Smooth muscle cell of the brain vasculature (primary cell): ENCODE measurements at places on chromosomes 6 and 20.

DNA sequence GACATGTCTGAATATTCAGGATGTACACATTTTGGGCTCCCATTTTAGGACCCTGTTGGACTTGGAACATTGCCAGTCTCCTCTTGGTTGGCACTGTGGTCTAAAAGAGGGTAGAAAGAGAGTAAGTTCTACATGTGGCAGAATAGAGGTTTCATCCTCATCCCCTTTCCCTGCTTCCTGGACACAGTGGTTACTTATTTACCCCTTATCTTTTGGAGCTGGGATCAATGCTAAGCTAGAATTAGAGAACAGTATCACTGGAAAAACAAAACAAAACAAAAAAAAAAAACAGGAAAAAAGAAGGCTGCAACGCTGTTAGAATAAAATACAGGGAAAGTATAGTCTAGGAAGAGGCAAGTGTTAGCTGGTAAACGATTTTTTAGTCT is 790.6 kb downstream of the MAFB start:
- no peak for DNase-seq

DNA sequence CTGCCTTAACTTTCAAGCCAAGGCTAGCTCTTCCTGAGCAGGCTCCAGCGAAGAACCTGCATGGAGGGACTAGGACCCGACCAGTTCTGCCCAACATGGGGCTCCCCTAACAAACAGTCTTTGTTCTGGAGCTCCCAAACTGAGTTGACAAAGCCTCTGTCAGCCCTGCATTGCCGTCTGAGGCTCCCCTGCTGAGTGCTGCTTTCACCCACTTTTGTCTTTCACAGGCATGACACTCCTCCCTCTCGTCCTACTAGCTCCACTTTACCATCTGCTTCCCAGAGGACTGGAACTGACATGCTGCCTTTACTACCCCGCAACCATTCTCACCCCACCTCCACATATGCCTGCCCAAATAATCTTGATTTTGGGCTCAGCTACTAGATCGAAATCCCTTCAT is 45.1 kb upstream of the B4GALT5 start:
- no peak for DNase-seq

DNA sequence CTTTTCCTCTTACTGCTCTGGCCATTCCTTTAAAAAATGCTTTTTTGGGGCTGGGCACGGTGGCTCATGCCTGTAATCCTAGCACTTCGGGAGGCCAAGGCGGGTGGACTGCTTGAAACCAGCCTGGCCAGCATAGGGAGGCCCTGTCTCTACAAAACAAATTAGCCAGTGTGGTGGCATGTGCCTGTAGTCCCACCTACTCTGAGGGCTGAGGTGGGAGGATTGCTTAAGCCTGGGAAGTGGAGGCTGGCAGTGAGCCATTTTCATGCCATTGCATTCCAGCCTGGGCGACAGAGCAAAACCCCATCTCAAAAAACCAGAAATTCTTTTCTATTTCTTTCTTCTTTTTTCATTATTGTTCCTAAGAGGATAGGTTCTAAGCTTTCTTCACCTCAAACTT is 36.9 kb upstream of the RNF144B start:
- no peak for DNase-seq

DNA sequence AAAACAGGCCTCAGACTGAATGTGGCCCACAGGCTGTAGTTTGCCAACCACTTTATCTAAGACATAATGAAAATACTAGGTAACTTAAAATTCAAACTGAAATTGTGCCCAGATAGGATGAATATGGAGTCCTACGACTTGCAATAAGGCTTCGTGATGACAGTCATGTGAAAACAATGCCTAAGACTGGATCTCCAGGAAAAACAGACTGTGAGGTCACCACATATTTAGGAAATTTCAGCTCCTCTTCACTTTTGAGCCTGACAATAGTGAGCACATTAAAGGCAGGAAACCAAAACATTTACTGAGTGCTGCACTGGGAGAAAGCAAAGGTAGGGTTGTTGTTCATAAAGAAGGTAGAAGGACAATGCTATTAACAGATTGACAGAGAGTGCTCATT is 50.0 kb downstream of the RTN4IP1 start:
- no peak for DNase-seq

DNA sequence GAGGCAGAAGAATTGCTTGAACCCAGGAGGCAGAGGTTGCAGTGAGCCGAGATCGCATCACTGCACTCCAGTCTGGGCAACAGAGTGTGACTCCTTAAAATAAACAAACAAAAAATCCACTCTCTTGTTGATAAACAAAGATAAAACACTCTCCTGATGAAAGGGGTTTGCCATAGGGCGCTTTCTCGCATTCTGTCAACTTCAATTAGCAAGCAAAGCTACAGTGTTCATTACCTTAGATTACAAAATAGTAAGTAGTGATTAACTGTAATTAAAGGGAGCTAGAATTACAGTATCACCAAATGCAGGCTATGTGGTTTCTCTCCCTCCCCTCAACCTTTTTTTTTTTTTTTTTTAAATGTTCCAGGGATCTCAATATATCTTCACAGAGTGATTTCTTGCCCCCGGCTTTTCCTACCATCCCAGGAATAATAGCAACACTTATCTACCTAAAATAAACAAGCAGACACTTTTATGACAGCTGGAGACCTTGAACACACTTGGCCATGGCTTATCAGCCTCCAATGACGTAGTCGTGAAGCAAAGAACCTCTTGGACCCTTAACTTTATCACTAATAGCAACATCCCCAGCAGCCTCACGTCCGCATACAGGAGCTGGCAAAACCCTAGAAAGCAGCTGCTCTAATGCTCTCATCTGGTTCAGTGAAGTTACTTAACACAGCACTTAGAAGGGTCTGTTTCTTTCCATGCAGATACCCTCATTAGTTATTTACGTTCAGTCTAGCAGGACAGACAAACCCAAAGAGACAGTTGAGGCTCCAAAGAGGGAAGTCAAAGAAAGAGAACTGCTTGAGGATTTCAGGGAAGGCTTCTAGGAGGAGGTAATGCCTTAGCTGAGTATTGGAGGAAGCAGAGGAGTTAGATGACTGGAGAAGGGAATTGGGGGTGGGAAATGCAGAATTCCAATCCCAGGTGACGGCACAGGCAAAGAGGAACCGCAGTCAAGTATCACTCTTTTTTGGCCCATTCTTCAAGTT is 37.9 kb upstream of the NEDD9 start:
- no peak for DNase-seq
